ENCODE measurements at places on chromosomes 12 and 14.

GRCh38 chr14:28704153-28704552, 62.4 kb upstream of the FOXG1 start:
- no peak overlapping the region for H3K4me3 ChIP-seq
- H3K4me1 ChIP-seq: no peaks in the 10 kb centered on the region
- no peaks in the 10 kb centered on the region for H3K36me3 ChIP-seq
- no peak overlapping the region for H3K27ac ChIP-seq
- no peak for DNase-seq
- no peaks in the 10 kb centered on the region for H3K27me3 ChIP-seq

DNA sequence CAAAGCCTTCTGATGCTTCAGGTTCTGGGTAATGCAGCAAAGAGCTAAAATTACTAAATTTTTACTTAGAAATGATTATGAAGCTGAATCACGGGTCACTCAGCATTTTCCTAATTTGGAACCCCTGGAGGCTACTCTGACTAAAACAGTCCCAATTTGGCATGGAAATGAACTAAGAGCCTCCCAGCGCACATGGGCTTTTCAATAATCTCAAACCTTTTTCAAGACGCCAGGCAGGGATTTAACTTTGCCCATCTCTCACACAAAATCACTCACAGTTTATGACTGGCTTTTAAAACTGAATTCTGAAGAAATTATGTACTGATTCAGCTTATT, 68.3 kb downstream of the LLPH start:
- no peak for DNase-seq
- no peak overlapping the region for H3K27ac ChIP-seq
- H3K4me1 ChIP-seq: peaks cover 7% of the 10 kb centered on the region
- no peaks in the 10 kb centered on the region for H3K36me3 ChIP-seq

- H3K27ac ChIP-seq: no peak overlapping the region
- H3K36me3 ChIP-seq: peaks cover 36% of the 10 kb centered on the region
- H3K27me3 ChIP-seq: no peaks in the 10 kb centered on the region
- DNase-seq: no peak
These were observed 46.7 kb downstream of the PROX2 start for GRCh38 chr14:74829251-74829650.

GRCh38 chr12:45713078-45713477, 16.4 kb upstream of the ARID2 start:
- H3K27me3 ChIP-seq: no peaks in the 10 kb centered on the region
- H3K27ac ChIP-seq: no peak overlapping the region
- DNase-seq: no peak
- peaks cover 12% of the 10 kb centered on the region for H3K36me3 ChIP-seq
- peaks cover 2% of the 10 kb centered on the region for H3K4me1 ChIP-seq

GRCh38 chr12:46292754-46293402, 24.0 kb upstream of the SLC38A1 start:
- H3K27me3 ChIP-seq: peaks cover 7% of the 10 kb centered on the region
- peaks cover 20% of the 10 kb centered on the region for H3K36me3 ChIP-seq
- no peaks in the 10 kb centered on the region for H3K4me1 ChIP-seq

All from activated CD4-positive, alpha-beta T cell treated with anti-CD3 and anti-CD28 coated beads, Interleukin-2, amount 10 ng/mL, durations not matched to agents 7 days and 5 days (primary cell).